ENCODE measurements at places on chromosomes 7 and 10.

DNA sequence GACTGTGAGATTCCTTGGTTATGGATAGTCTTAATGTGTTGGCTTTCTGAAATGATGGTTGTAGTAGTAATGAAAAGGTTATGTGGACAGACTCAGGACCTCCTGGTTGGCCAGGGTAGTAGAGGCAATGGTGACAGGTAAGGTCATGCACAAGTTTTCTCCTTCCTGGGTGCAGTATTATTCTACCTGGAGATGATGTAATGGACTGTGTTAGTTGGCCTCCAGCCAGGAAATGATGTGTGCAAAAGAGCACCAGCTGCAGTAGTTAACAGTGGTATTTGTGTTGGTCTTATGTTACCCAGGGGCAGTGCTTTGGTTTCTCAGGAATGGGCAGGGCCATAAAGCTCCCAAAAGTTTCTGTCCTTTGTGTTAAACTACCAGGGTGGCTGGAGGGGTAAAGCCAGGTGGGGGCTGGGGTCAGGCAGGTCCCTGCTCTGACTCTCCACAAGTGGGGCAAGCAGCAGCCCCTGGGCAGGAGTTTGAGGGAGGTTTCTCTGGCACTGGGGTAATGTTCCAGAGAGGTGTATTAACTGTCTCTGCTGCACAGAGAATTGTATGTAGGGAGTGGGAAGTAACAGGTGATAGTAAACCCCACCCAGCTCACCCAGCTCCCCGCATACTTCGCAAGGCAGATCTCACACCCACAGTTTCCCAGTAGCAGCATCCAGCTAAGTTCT lies 36.3 kb downstream of the GPR22 start:
- no peak for DNase-seq

- no peak for DNase-seq
Observed at GRCh38 chr10:43607199-43607573, 948 bp downstream of the ZNF485 start.

DNA sequence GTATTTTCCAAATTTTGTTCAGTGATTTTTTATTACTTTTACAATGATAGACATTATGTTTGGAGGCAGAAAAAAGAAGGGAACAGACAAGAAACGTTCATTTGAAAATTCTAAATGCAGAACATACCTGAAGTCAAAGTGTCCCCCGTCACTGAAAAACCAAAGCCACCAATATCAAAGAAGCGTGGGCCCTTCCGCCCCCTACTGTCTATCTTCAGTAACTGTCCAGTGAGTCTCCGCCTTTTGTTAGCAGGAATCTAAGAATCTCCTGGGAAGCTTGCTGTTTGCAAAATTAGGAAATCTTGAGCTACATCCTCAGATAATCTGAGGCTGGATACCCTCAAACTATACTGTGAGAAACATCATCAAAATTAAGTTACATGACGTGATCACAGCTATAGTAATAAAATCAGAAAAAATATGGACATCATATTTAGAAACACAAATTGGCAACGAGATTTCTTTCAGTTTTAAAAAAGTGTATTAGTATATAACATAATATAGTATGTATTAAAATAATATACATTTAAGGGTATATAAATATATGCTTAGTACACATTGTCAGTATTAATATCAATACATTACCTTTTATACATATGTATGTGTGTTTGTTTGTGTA lies 169.3 kb upstream of the AKR1E2 start:
- no peak for DNase-seq

- no peak for DNase-seq
Observed at GRCh38 chr7:136878878-136879277, 10.4 kb downstream of the CHRM2 start.

DNA sequence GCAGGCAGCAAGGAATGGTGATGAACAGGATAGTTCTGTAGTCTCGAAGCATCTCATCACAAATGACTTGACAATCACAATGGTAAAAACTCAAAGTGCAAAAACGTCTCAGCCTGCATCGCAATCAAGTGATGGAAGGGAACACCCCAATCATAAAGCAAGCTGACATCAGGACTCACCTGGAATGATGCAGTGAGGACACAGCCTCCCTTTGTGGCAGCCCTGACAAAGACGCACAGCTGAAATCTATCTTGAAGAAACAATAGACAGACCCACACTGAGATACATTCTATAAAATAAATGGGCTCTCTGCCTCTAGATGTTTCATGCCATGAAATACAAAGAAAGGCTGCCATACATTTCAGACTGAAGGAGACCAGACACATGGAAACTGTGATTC lies 748.0 kb upstream of the IGFBP3 start:
- DNase-seq: no peak

DNA sequence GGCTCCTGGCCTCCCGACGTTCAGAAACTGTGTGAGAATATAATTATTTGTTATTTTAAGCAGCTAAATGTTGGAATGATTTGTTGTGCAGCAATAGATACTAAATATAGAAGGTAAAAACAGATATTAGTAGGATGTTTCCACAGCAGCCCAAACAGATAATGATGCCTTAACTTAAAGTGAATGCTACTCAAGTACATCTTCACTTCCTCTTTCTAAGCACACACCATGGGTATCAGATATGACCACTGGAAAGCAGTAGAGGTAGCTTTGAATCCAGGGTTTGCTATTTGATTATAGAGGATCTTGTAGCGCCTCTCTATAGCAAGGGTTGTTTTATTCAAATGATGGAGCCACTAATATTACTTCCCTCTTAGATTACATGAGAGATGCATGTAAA lies 38.2 kb upstream of the BET1 start:
- DNase-seq: no peak

- DNase-seq: no peak
Observed at GRCh38 chr10:44459671-44460070, 74.8 kb upstream of the CXCL12 start.

DNA sequence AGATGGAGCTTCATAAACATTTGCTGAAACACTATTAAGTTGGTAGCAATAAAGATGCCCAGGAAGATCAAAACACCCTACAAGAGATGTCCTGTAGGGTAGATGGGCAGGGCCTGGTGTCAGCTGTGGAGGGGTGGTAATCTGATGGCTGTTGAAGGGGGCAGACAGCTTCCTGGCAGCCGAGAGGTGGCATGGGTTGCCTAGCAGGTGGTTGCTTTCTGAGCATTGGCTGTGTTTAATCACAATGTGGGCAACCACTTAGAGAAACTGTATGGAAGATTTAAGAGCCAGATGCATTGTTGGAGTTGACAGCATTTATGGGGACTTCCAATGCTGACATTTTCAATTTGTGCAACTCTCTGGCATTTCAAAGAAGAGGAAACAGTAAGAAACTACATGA lies 79.9 kb upstream of the SLC26A5 start:
- no peak for DNase-seq

GRCh38 chr10:35942057-35942456 lies 300.0 kb upstream of the FZD8 start:
- DNase-seq: no peak

DNA sequence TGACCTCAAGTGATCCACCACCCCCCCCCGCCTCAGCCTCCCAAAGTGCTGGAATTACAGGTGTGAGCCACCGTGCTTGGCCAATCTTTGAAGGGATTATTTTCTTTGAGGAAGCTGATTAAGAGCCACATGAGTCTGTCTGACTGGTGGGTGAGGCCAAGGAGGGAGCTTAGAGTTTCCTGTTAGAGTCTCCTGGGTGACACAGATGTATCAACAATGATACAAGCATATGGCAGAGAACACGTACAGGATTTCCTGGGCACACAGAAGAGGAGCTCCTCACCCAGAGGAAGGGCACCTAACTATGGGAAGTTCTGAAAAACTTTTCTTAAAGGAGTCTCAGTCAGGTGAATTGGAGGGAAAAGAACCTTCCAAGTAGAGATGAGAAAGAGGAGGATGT lies 69.4 kb downstream of the GOLGA7B start:
- DNase-seq: no peak

DNA sequence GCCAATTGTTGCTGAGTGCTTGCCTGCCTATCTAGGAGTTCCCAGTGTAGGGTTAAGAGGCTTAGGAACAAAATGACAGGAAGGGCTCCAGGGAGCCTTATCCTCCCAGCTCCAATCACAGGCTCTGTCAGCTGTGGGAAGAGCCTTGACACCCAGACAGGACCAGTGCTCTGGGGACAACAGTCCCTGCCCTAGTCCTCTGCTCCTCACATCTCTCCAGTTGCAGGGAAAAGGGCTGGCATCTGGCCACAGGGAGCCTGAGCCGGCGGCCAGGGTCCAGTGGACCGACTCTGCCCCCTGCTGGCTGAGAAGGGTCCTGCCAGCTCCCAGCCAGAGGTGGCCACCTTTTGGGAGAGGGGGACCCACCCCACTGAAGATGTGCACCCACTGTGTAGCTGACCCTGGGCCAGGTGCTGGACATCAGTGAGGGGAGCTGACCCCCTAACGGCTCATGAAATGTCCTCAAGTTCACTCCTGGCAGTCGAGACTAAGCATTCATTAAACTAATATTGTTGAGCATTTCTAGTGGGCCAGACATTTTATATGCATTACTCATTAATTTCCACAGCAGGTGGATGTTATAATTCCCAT lies 17.6 kb downstream of the DNAJB12 start:
- no peak for DNase-seq

DNA sequence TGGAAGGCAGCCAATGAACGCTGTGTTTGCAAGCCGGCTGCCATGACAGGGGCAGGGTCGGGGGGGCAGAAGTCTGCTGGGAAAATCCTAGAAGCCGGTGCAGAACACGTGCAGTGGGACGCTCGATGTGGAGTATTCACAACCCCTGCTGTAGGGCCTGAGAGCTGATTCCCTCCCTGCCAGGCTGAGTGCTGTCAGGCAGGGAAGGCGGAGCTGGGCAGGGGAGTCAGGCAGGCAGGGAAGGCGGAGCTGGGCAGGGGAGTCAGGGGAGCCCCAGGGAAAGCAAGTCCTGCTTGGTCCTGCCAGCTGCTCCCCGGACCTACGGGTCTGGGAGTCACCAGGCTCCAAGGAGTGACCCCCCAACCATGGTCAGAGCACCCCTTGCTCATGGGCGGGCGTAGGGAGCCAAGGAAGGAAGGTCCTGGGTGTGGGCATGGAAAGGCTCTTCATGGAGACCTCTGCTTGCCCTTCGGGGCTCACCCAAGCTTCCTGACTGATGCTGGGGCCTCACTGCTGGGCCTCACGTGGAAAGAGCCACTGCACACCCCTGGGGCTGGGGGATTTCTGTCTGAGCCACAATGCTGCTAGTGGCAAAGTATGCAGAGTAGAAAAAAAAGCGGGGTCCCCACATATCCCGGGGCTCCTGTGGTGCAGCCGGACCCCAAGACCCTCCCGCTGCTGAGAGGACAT lies 4.2 kb downstream of the CNPY1 start:
- no peak for DNase-seq

- DNase-seq: no peak
Observed at GRCh38 chr7:35518767-35519166, 176.2 kb downstream of the HERPUD2 start.

DNA sequence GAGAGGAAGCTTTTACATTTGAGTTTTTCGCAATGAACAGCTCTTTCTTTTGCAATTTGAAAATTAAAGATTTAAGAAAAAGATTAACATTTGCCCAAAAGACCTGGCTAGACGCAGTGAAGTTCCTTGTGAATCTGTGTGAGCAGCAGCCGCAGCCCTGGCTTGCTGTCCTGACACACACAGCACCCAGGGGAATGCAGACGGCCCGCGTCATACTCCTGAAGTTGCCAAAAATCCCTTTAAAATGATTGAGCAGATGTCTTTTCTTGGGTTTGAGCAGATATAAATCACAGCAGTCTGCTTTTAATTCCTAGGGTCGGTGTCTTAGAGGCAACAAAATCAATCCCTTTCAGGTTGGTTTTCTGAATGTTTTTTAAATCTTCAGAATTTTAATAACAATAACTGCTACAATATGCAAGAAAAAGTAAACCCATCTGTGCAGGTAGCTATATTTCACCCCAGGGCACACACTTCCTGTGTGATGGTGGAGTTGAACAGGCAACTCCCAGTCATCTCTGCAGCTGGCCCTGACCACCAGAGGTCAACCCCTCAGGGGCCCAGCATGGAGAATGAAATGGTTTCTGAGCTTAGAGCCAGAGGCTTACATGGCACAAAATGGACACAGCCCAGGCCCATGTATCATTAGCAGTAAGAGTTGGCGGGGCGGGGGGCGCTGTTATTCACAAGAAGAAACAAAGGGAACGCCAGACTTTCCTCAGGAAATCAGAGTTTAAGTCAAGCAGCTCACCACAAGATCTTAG lies 32.2 kb upstream of the TRIL start:
- DNase-seq: no peak

DNA sequence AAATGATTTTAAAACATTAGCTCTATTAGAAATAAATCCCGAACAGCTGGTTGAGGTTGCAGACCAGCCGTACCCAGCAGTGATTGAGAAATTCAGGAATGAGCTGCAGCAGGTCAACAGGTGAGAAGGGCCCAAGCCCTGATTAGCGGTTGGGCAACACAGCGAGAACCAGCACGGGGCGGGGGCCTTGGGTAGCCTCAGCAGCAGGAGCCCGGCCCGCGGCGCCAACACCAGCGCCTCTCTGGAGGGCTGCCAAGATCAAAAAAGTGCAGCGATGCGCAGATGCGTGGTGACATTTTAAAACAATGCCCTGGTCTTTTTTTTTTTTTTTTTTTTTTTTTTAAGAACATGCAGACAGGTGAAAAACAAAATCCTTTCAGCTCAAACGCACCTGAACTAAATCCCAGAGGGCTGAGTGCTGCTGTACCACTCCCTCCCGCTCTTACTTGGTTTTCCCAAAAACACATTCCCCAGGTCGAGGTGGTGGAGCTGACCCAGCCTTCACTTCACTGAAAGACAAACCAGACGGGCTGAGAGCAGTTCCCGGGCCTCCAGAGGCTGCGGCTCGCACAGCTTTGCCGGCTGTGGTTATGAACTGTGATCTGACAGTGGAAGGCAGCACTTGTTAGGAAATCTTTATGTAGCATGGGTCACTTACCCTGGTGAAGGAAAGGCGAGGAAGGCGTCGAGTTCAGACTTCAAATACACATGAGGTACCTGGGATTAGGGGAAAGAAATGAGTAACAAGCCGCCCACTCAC lies 579.4 kb downstream of the SDK1 start:
- DNase-seq: no peak

- no peak for DNase-seq
Observed at GRCh38 chr10:12785415-12785831, 216.1 kb downstream of the CCDC3 start.

DNA sequence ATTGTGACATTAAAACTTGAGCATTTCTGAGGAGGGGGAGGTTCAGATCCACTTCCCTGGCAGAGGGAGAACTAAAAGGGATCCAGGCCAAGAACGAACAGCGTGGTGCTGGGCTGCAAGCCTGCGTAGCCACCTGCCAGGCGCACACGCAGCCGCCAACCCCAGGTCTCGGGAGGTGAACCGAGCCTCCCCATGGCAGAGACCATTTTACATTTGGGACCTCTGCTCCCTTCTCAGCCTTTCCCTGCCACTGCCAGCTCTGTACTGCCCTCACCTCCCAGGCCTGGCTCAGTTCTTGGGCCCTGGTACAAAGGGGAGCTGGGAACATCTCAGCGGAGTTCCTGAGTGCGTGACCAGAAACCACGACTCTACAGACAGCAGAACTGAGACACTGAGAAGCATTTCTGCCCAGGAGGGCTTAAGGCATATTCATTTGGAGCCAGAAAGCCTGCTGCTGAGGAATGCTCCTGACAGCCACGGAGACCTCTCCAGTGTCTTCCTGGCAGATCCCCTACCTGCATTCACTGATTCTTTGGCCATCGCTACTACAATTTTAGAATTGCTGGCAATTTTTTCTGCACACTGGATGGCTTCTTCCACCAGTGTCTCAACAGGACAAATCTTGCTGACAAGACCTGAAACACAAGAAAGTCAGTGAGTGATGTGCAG lies 7.6 kb downstream of the ECHS1 start:
- DNase-seq: no peak

Measured in HL-60 (cell line).